WTC11 (cell line): ENCODE measurements at places on chromosomes 1 and 21. TPM values are rescaled to one million over a fixed set of nuclear protein-coding genes. Genes with fewer than 3 reads are reported as not detected.

GRCh38 chr1:17119773-17120480 lies 676 bp upstream of the PADI2 start:
- no peak for DNase-seq
- no peaks in the 10 kb centered on the region for H3K36me3 ChIP-seq
- H3K4me1 ChIP-seq: peaks cover 19% of the 10 kb centered on the region

GRCh38 chr1:14915356-14916054 lies 238.0 kb upstream of the TMEM51 start:
- peak; percentile 79 for DNase-seq
- H3K27me3 ChIP-seq: no peaks in the 10 kb centered on the region; the same call in 1 of the 2 replicates
- H3K4me3 ChIP-seq: no peak overlapping the region
- H3K4me1 ChIP-seq: peaks cover 24% of the 10 kb centered on the region
- H3K36me3 ChIP-seq: no peaks in the 10 kb centered on the region

DNA sequence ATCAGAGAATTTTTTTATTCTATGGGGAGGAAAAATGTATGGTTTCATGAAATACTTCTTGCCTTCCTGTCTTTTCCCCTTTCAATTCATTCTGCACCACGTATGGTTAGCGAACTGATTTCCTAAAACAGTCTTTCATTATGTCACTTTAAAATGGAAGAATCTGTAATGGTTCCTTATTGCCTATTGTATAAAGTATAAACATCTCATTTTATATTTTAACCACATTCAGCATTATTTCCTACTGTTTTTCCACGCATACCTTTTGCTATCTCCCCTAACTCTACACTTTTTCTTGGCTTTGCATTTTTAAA lies 232.3 kb upstream of the B3GALT2 start:
- no peaks in the 10 kb centered on the region for H3K27me3 ChIP-seq
- no peak overlapping the region for H3K27ac ChIP-seq
- no peaks in the 10 kb centered on the region for H3K36me3 ChIP-seq

DNA sequence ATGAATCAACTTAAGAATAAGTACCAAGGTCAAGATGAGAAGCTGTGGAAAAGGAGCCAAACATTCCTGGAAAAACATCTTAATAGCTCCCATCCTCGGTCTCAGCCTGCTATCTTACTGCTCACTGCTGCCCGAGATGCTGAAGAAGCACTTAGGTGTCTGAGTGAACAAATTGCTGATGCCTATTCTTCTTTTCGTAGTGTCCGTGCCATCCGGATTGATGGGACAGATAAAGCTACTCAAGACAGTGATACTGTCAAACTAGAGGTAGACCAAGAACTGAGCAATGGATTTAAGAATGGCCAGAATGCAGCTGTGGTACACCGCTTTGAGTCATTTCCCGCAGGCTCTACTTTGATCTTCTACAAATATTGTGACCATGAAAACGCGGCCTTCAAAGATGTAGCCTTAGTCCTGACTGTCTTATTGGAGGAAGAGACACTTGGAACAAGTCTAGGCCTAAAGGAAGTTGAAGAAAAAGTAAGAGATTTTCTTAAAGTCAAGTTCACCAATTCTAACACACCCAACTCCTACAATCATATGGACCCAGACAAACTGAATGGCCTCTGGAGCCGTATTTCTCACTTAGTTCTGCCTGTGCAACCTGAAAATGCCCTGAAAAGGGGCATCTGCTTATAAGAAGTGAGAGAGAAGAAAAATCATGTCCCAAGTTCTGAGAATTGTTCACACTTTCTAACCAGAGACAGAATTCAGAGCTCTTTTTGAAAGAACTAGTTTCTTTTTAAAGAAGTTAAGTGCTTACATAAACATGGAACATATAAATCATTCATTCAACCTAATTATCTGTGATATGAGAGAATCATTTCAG lies 35.7 kb downstream of the TOR1AIP1 start:
- DNase-seq: no peak
- H3K36me3 ChIP-seq: peaks cover 24% of the 10 kb centered on the region
- H3K27me3 ChIP-seq: no peaks in the 10 kb centered on the region
- peaks cover 21% of the 10 kb centered on the region for H3K4me1 ChIP-seq

DNA sequence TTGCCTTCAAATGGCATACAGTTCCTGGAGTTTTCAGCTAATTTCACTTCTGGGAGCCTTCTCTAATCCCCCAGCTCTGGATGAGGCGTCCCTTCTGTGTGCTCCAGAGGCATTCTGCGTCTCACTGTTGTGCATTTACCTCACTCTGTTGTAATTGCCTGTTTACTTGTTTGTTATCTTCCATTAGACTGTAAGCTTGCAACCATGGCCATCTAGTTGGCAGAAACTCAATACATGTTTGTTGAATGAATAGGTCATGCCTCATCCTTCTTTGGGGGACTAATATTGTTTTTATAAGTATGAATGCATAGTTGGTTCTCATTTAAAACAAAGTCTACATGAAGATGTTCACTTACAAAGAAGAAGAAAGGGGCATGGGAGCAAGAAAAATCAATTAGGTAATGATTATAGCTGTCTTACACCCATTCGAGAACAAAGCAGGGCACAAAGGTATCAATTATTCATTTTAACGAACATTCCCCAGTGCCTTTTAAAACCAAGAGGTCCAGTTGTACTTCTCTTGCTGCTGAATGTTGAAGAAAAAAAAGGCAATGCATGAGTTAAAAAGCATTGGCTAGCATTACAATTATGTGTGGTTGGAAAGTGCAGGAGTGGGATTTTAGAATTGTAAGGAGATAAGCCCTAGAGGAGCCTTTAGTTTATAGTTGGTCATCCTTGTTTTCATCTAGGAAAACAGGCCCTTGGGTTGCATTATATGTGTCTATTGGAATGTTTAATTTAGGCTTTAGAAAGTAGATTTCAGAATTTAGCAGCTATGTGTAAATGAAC lies 6.0 kb downstream of the RGL1 start:
- H3K4me1 ChIP-seq: peaks cover 40% of the 10 kb centered on the region
- no peak overlapping the region for H3K27ac ChIP-seq
- H3K27me3 ChIP-seq: peaks cover 8% of the 10 kb centered on the region
- DNase-seq: no peak

- peaks cover 18% of the 10 kb centered on the region for H3K27me3 ChIP-seq
- H3K27ac ChIP-seq: no peak overlapping the region
- no peak overlapping the region for H3K4me3 ChIP-seq
- DNase-seq: no peak
- no peaks in the 10 kb centered on the region for H3K4me1 ChIP-seq
Observed at GRCh38 chr1:48127735-48128685, 94.5 kb upstream of the SLC5A9 start.

GRCh38 chr1:63987014-63987627 lies 213.3 kb downstream of the ROR1 start:
- no peak overlapping the region for H3K4me3 ChIP-seq
- H3K27ac ChIP-seq: no peak overlapping the region
- H3K4me1 ChIP-seq: peaks cover 29% of the 10 kb centered on the region

DNA sequence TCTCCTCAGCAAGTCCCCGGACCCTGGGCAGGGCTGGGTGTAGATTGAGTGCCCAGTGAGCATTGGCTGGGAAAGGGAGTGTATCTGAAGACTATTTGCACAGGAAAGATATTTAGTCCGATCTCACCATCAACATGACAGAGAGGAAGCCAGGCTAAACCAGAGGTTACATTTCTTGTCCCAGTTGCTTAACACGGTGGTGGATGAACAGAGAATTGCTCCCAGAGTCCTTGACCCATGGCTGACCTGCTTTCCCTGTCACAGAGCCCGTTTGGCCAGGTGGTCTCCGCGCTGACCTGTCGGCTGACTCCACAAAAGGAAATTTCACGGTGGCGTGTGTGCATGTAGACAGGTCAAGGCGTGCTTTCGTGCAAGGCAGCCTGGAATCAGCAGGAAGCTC lies 83.5 kb downstream of the BEND5 start:
- H3K27ac ChIP-seq: no peak overlapping the region
- H3K4me3 ChIP-seq: no peak overlapping the region
- H3K27me3 ChIP-seq: no peaks in the 10 kb centered on the region; the same call in 1 of the 2 replicates

GRCh38 chr1:86594284-86594770 lies 47.4 kb downstream of the CLCA4 start:
- H3K36me3 ChIP-seq: peaks cover 28% of the 10 kb centered on the region
- no peaks in the 10 kb centered on the region for H3K27me3 ChIP-seq
- no peak overlapping the region for H3K4me3 ChIP-seq
- H3K27ac ChIP-seq: no peak overlapping the region

DNA sequence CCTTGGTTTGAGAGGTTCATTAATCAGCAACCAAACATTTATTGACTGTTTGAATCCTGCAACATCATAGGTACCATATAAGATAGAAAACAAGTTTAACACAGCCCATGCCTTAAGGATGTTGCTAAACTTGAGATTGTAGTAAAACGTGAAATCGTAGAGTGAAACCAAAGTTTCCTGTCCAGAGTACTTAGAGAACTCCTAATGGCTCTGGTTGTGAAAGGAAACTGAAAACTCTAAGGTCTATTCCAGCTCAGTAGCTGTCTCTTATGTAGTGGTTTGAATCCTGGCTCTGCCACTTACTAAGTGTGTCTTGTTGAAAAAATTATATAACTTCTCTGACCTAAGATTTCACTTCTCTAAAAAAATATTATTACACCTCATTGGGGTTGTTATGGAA lies 310.9 kb downstream of the NTNG1 start:
- no peaks in the 10 kb centered on the region for H3K27me3 ChIP-seq
- H3K4me1 ChIP-seq: peaks cover 26% of the 10 kb centered on the region
- no peak for DNase-seq
- no peak overlapping the region for H3K4me3 ChIP-seq
- H3K27ac ChIP-seq: no peak overlapping the region

DNA sequence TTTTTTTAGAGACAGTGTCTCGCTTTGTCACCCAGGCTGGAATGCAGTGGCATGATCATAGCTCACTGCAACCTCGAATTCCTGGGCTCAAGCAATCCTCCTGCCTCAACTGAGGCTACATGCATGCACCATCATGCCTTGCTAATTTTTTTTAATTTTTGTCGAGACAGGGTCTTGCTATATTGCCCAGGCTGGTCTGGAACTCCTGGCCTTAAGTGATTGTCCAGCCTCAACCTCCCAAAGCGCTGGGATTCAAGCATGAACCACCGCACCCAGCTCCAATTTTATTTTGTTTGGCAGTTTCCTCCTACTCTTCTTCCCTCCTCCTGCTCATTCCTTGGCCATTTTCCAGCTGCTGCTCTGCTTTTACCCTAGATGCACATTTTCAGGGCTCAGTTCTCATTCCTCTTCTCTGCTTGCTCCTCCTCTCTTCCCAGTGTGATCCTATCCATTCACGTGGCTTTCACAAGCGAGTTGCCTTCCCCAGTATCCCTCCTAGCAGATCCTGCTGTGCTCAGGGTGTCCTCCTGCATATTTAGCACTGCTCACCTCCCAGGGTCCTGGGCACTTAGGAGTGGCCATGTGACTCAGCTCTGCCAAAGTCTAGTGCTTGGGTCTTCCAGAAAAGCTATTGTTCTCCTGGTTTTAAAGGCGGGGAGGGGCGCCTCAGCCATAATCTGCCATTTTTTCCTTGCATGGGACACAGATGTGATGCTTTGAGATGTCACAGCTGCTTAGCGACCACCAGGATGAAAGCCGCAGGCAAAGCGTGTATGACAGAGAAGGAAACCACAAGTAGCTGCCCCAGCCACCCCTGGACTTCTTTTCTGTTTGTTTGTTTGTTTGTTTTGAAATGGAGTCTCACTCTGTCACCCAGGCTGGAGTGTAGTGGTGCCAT lies 33.7 kb downstream of the PSEN2 start:
- H3K36me3 ChIP-seq: peaks cover 8% of the 10 kb centered on the region; the same call in 1 of the 2 replicates
- H3K4me1 ChIP-seq: peaks cover 8% of the 10 kb centered on the region
- H3K27ac ChIP-seq: peak overlapping the region; percentile 25; the same call in 1 of the 2 replicates
- no peak for DNase-seq

GRCh38 chr1:202343652-202344349 lies 2.1 kb upstream of the UBE2T start:
- peaks cover 18% of the 10 kb centered on the region for H3K4me1 ChIP-seq
- H3K27ac ChIP-seq: peak overlapping the region; percentile 84; the same call in 1 of the 2 replicates
- no peak for DNase-seq
- H3K27me3 ChIP-seq: no peaks in the 10 kb centered on the region
- peak overlapping the region; percentile 23; the same call in 1 of the 2 replicates for H3K4me3 ChIP-seq

DNA sequence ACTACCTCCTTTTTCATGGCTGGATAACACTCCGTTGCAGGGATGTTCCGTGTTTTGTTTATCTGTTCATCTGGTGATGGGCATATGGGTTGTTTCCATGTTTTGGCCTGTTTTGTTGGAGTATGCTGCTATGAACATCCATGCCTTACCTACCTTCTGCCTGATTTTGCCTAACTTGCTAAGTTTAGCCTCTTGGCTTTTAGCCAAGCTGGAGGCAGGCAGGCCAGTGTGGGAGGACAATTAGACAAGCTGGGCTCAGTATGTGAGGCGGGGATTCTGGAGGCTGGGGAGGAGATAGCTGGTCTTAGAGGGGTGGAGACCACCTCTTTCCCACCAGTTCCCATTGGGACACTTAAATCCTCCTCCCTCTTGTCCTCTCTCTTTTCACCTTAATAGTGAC lies 98.4 kb upstream of the WNT4 start:
- no peak for DNase-seq
- H3K4me3 ChIP-seq: no peak overlapping the region
- no peak overlapping the region for H3K27ac ChIP-seq
- no peaks in the 10 kb centered on the region for H3K36me3 ChIP-seq
- H3K4me1 ChIP-seq: peaks cover 8% of the 10 kb centered on the region

- H3K4me3 ChIP-seq: no peak overlapping the region
- no peak overlapping the region for H3K27ac ChIP-seq
- peaks cover 2% of the 10 kb centered on the region; the same call in 1 of the 2 replicates for H3K4me1 ChIP-seq
- DNase-seq: no peak
- H3K27me3 ChIP-seq: no peaks in the 10 kb centered on the region
- no peaks in the 10 kb centered on the region for H3K36me3 ChIP-seq
Observed at GRCh38 chr21:29371464-29371863, 72.7 kb downstream of the BACH1 start.

DNA sequence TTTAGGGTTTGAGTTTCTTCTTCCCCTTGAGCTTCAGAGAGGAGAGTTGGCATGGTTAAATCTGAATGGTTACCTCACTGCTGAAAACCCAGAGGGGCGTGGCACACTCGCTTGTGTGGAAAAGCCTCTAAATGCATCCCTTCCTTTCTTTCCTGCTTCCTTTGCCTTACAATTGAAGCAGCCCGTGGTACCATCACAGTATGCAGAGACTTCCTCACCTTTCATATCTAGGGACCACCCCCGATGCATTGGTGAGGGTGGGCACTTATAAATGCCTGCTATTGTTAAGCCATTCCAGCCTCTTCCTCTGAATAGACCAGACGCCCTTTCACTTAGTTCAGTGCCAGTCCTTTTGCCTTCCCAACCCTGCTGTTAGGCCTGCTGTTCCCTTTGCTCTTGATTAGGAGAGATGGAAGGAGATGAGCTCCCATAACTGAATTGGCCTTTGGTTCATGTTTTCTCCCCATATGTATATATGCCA lies 21.9 kb upstream of the LAX1 start:
- peaks cover 27% of the 10 kb centered on the region for H3K4me1 ChIP-seq
- no peak overlapping the region for H3K4me3 ChIP-seq
- no peak for DNase-seq
- peaks cover 4% of the 10 kb centered on the region; the same call in 1 of the 2 replicates for H3K36me3 ChIP-seq
- no peaks in the 10 kb centered on the region for H3K27me3 ChIP-seq

GRCh38 chr1:241406421-241406820 lies 49.4 kb upstream of the RGS7 start:
- no peak overlapping the region for H3K4me3 ChIP-seq
- H3K27ac ChIP-seq: no peak overlapping the region
- H3K4me1 ChIP-seq: peaks cover 3% of the 10 kb centered on the region
- H3K27me3 ChIP-seq: no peaks in the 10 kb centered on the region
- H3K36me3 ChIP-seq: no peaks in the 10 kb centered on the region

GRCh38 chr1:53327182-53327913 lies 522 bp downstream of the LRP8 start:
- H3K27me3 ChIP-seq: peaks cover 3% of the 10 kb centered on the region; the same call in 1 of the 2 replicates
- DNase-seq: peak; percentile 51
- H3K27ac ChIP-seq: peak overlapping the region; percentile 98; the same call in 1 of the 2 replicates
- peaks cover 23% of the 10 kb centered on the region for H3K36me3 ChIP-seq
- peak overlapping the region; percentile 88 for H3K4me3 ChIP-seq

Gene CCDC185
- total RNA-seq: not detected in 3 replicates

Gene OR10T2
- total RNA-seq: not detected in 3 replicates

Gene ASPM
- 39.0 to 44.5 TPM (median 40.5 TPM) in 3 replicates for total RNA-seq

Gene HJV
- 0.23 to 0.50 TPM (median 0.31 TPM) in 3 replicates for total RNA-seq

Gene ITGB2
- total RNA-seq: 1.0 to 1.5 TPM (median 1.5 TPM) in 3 replicates

Gene RGS5
- 19.4 to 23.6 TPM (median 21.6 TPM) in 3 replicates for total RNA-seq

Gene SPRR4
- total RNA-seq: not detected in 3 replicates

Gene TDRD5
- 0.66 to 1.1 TPM (median 0.85 TPM) in 3 replicates for total RNA-seq
